Thymus (tissue), 14 donors: ENCODE measurements at places on chromosomes 1 and 21. TPM values are rescaled to one million over a fixed set of nuclear protein-coding genes. Genes with fewer than 3 reads are reported as not detected.

The BARHL2 gene
- not detected for total RNA-seq

The GJB3 gene
- total RNA-seq, result 0.66 TPM

The INKA2 gene
- total RNA-seq, result 1.4 TPM

The SELP gene
- 1.0 TPM for total RNA-seq

The MIXL1 gene
- 0.09 TPM for total RNA-seq

The HORMAD1 gene
- 0.57 TPM for total RNA-seq

The LINGO4 gene
- total RNA-seq, result 0.52 TPM

The OR6K6 gene
- total RNA-seq, result not detected

The DDR2 gene
- 2.4 TPM for total RNA-seq

The RUNX1 gene
- 18.5 TPM for total RNA-seq

The LCE2C gene
- not detected for total RNA-seq

The MMEL1 gene
- 0.33 TPM for total RNA-seq

The GABRD gene
- total RNA-seq, result 0.14 TPM

The TAS1R1 gene
- not detected for total RNA-seq

The FAM76A gene
- total RNA-seq, result 8.9 TPM

The KPNA6 gene
- total RNA-seq, result 17.1 TPM

The OR2L13 gene
- 0.05 TPM for total RNA-seq

The MYCL gene
- total RNA-seq, result 12.4 TPM

The CD247 gene
- 252 TPM for total RNA-seq

The PER3 gene
- total RNA-seq, result 1.5 TPM

The GPN2 gene
- total RNA-seq, result 10.1 TPM

The PTGS2 gene
- 1.8 TPM for total RNA-seq

The PRKAA2 gene
- 1.1 TPM for total RNA-seq

The MRPL39 gene
- total RNA-seq, result 46.2 TPM

The LYPLA2 gene
- 47.2 TPM for total RNA-seq

The DPH2 gene
- 16.1 TPM for total RNA-seq

The SPRR1A gene
- total RNA-seq, result not detected

The SPOCD1 gene
- 2.5 TPM for total RNA-seq

The SGIP1 gene
- 0.57 TPM for total RNA-seq

The S100A14 gene
- 137 TPM for total RNA-seq

The RPTN gene
- 0.09 TPM for total RNA-seq

The ROR1 gene
- 5.2 TPM for total RNA-seq

The NID1 gene
- 4.6 TPM for total RNA-seq

The BMP8A gene
- 2.0 TPM for total RNA-seq

The TIE1 gene
- total RNA-seq, result 4.8 TPM

The USH2A gene
- total RNA-seq, result 0.09 TPM

The INSRR gene
- 0.33 TPM for total RNA-seq

The KCNA3 gene
- 22.9 TPM for total RNA-seq

The OR1C1 gene
- total RNA-seq, result not detected

The LCE1E gene
- total RNA-seq, result not detected

The GOLT1A gene
- total RNA-seq, result 0.47 TPM

The CATSPERE gene
- 0.76 TPM for total RNA-seq

The CD2 gene
- 171 TPM for total RNA-seq

The RXRG gene
- 0.47 TPM for total RNA-seq

The CRB1 gene
- 0.19 TPM for total RNA-seq

The C1orf94 gene
- total RNA-seq, result not detected

The ETV3L gene
- 0.14 TPM for total RNA-seq

The FNBP1L gene
- total RNA-seq, result 8.9 TPM

The C1orf50 gene
- 4.0 TPM for total RNA-seq
